ENCODE measurements at places on chromosomes 7 and 10.

- DNase-seq, result peak; percentile 84
Observed at GRCh38 chr10:113058523-113059370, 108.7 kb downstream of the TCF7L2 start.

GRCh38 chr10:61628151-61628874 lies 34.4 kb upstream of the CABCOCO1 start:
- DNase-seq, result peak; percentile 88

DNA sequence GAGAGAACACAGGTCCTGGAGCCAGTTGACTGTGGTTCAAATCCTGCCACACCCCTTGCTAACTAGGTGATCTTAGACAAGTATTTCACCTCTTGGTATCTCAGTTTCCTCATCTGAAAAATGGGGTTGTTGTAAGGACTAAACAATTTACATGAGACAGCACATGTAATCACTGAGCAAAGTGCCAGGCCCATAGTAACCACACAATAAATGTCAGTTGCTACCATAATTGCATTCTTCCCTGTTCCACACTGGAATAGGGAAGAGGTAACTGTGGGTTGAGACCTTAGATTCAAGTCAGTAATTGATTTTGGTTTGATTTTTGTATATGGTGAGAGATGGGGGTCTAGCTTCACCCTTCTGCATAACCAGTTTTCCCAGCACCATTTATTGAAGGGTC lies 91.4 kb upstream of the PDLIM1 start:
- DNase-seq, result no peak

- no peak for DNase-seq
Observed at GRCh38 chr7:10225275-10225674, 748.4 kb upstream of the PHF14 start.

DNA sequence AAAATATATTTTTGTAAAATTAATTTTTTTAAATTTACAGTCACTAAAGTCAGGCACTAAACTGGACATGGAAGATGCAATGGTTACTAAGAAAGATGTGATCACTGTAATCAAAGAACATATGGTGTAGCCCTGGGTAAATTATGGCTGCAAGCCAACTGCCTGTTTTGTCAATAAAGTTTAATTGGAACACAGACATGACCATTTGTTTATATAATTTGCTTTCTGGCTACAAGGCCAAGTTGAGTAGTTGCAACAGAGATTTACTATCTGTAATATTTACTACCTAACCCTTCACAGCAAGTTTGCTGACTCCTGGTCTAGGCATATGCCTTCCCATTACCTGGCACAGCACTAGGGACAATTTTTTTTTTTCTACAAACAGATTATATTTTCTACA lies 448.9 kb downstream of the ADRA2A start:
- no peak for DNase-seq

DNA sequence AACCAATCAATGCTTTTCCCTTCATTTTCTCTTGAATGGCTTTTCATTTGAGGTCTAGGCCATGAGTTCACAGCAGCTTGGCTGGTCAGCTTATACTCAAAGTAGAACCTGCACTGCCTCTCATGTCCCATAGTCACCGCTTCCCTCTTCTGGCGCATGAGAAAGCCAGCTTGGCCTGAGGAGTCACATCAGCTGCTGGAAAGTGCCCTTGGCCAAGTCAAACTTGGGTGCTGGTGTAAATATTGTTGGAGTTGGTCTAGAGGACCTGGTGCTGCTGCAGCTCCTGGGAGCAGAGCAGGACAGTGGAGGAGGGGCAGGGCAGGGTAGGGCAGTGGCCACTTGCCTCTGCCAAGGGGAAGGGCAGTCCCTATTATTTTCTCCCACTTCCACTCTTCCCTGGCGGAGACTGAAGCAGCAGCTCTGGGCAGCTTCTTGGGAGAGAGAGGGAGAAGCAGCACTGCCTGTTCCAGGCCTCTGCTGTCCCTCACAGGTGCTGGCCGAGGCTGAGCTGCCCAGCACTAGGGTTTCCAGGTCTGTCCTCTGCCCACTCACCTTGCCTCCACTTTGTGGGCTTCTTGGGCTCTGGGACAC lies 12.8 kb downstream of the UBE2D4 start:
- no peak for DNase-seq

DNA sequence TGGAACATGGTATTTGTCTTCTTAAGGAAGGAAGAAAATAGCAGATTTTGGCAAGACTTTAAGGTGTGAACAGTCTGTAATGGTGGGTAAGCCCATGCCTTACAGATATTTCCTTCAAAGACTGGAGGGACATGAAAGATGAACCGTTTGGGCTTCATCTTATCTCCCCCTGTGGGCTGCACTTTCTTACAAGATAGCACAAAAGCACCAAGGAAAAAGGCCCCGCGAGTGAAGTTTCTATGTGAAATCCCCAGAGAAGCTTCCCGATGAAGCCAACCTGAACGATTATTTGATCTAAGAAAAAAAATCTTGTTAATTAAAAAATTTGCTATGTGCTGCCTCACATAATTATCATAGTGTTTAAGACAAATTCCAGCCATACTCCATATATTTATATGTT lies 91.5 kb downstream of the NRP1 start:
- no peak for DNase-seq

DNA sequence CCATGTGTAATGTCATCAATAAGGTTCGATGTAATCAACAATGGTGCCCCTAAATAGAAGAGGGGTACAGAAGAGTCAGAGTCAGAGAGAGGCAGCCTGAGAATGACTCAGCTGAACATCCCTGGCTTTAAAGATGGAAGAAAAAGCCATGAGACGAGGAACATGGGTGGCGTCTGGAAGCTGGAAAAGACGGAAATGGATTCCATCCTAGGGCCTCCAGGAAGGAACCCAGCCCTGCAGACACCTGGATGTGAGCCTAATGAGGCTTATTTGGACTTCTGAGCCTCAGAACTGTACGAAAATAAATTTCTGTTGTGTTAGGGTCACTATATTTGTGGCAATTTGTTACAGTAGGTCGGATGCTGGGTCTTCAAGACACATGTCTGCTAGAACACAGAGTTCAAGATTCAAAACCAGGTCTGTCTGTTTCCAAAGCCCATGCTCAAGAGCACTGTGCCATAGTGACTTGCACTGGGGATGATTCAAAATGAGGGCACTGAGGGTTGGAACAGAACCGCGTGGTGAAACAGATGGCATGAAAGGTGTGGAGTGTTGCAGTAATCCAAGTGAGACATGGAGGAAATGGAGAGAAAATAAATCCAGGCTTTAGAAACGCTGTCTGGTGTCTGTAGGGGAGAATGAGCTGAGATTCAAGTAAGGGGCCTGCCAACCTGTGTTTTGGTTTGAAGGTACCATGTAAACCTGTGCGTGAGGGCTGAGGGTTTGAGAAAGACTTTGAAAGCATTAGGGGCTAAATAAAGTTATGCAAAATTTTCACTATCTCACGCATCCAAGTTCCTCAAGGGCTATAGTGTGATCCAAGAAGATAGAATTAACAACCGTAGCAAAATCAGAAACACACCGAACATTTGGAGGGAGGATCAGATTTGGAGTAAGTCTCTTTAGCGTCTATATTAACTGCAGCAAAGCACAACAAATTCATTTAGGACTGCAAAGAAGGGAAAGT lies 849.1 kb upstream of the AUTS2 start:
- no peak for DNase-seq

DNA sequence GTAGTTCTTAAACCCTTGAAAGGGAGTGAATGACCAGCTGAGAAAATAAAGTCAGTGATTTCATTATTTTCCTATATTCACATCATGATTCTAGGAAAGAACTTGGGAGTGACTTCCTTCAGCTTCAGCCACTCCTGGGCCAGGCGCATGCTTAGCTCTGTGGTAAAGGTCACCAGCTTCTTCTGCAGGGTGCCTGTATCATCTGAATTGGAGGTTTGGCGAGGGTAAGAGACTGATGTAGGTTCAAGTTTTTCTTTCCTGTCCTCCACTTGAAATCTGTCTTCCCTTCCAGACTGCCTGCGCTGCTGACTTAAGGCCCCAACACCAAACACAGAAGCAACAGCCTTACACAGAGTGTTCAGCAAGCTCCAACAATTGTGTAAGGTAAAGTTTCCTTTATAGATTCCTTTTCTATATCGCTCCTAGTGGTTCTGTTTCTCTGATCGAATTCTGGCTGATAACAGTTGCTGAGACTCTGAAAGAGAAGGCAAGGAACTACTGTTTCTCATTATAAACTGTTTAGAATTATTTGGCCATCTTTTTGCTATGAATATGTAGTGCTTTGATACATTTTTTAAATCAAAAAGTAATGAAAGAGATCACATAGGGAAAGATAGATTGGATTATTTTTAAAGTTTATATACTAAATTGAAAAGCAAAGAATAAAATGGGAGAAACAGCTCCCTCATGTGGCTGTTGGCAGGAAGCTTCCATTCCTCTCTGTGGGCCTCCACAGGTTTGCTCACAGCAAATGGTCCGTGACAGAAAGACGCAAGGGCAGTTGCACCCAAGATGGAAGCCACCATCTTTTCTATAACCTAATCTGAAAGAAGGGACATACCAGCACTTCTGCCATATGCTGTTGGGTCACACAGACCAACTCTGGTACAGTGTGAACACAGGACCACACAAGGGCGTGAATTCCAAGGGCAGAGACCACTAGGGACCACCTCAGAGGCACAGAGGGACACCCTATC lies 14.0 kb downstream of the GATAD1 start:
- peak; percentile 44 for DNase-seq

- DNase-seq, result peak; percentile 47
Observed at GRCh38 chr10:118511711-118512110, 83.7 kb downstream of the PRLHR start.

DNA sequence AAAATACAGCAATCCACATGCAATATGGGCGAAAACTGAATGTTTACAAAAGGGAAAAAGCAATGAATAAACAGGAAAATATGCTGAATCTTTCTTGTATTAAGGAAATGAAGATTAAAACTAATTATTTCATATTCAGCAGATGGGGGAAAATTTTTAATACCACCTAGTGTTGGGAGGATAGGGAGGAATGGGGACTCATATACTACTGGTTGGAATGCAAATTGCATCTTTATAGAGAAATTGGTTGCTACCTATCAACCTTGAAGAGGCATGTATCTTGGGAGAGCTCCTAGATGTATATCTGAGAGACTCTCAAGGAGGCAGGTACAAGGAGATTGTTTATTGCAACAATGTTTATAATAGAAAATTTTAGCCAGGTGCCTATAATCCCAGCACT lies 101.4 kb downstream of the CREM start:
- DNase-seq, result no peak
